ENCODE measurements at places on chromosomes 16 and 17. TPM values are rescaled to one million over a fixed set of nuclear protein-coding genes. Genes with fewer than 3 reads are reported as not detected.
A peak's percentile ranks its signal among the peaks of the same experiment; 100 is the strongest.

DNA sequence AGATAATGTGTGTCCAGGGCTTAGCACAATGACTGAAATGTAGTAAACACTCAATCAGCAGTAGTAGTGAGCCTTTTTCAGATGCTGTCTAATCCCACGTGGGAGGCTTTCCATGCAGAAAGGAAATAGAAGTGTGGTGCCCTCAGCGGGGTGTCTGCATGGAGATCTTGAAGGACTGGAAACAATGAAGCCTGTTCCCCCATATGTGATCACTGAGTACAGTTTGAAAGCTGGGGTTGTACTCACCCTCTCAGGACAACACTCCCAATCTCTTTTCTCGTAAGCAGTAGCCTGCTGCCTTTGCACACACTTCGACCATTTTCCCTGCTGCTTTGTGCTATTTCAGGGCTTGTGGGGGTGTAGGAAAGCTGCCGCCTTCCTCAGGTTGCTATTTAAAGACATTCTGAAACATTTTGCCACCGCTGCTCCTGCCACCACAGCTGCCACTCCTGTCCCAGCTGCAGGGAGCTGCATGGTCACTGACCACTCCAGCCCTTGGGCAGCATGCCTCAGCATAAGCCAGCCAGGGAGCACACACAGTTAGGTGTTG, 40.6 kb upstream of the HAS3 start:
- no peak for DNase-seq
- H3K36me3 ChIP-seq: no peaks in the 10 kb centered on the region
- no peak overlapping the region for H3K4me3 ChIP-seq
- H3K27me3 ChIP-seq: no peaks in the 10 kb centered on the region

DNA sequence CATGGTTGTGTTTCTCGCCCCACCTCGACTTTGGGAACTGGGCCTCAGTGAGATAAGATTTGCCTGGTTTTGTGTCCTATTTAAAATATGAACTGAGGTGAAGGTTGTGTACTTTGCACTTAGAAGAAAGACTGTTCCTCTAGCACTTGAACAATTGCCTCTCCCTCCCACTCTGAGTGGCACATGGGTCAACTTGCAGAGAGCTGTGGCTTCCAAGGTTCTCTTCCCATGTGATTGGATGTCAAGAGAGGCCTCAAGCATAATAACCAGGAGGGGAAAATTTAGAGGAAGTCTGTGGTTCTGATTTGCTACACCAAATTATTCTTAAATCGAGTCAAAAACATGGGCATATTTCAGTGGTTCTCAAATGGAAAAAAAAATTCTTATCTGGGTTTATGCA, 329.2 kb downstream of the HS3ST3B1 start:
- no peak overlapping the region for H3K4me3 ChIP-seq
- H3K27me3 ChIP-seq: peaks cover 5% of the 10 kb centered on the region
- DNase-seq: no peak
- no peaks in the 10 kb centered on the region for H3K4me1 ChIP-seq
- no peaks in the 10 kb centered on the region for H3K36me3 ChIP-seq

CCL15 gene
- 2.0 TPM for total RNA-seq

DNA sequence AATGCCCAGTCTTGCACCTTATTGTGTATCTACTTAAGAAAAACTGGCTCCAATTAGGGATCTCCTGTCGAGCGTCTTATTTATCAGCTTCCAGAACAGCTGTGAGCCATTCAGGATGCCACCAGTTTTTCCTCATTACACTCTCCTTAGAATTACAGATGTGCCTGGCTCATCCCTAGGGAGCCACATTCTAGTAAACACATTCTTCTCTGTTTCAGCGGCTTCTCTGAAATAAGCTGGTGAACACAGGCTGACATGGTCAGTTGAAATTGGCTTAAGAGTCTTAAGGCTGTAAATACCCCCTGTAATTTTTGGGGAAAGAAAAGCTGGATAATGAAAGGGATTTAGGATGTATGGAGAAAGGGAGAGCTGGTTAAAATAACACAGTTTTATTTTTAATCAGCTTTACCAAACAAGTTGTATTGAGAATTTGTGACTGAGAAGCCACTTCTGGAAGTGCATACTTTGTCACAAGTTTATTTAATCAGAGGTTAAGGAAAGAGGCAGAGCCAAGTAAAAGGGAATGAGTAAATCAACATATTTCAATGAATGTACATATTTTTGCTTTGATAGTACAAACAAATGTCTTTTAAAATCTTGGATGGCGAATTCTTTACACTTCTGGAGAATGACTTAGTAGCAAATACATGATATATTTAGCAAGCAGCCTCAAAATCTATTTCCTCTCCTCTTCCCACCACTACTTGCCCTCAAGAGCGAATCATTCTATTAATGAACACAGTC, 562.0 kb upstream of the GOT2 start:
- DNase-seq: no peak
- H3K4me3 ChIP-seq: no peak overlapping the region
- H3K36me3 ChIP-seq: no peaks in the 10 kb centered on the region
- H3K4me1 ChIP-seq: peaks cover 10% of the 10 kb centered on the region

DNA sequence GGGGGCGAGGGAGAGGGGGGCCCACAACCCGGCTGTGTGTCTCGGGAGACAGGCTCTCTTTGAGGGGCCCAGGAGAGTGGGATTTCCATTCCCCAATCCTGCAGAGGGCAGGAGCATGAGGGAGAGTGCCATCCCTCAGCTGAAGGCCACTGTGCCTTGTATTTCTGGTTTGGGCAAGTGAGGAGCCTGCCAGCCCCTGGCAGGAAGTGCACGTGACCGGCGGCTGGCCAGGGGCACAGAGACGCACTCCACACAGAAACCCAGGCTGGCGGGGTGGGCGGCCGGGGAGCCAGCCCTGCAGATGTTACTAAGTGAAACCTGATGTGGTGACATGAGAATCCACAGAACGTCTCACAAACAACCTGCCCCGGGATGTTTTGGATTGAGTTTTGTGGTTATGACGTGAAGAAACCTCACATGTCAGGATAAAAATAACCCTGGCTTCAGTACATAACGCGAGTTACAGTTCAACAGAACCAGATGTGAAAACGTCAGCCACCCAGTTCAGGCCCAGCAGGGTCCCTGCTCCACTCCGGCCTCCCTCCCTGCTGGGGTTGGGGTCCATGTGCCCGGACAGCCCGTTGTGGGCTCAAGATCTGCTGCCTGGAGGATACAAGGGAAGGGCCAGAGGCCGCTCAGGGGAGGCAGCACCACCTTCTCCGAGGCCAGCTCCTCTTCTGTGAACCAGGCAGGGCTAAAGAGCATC, 51.7 kb upstream of the MTSS2 start:
- H3K27ac ChIP-seq: peak overlapping the region; percentile 64
- peaks cover 13% of the 10 kb centered on the region for H3K36me3 ChIP-seq
- H3K4me3 ChIP-seq: peak overlapping the region; percentile 34
- peaks cover 23% of the 10 kb centered on the region for H3K4me1 ChIP-seq

STAC2 gene
- total RNA-seq: 1.5 TPM

GRCh38 chr17:20975566-20975965, 67.2 kb downstream of the USP22 start:
- no peak overlapping the region for H3K4me3 ChIP-seq
- H3K27me3 ChIP-seq: no peaks in the 10 kb centered on the region
- no peak for DNase-seq
- peaks cover 27% of the 10 kb centered on the region for H3K36me3 ChIP-seq
- H3K4me1 ChIP-seq: no peaks in the 10 kb centered on the region

GRCh38 chr16:58501242-58502131, 1.5 kb downstream of the NDRG4 start:
- peak overlapping the region; percentile 89 for H3K27ac ChIP-seq
- H3K4me1 ChIP-seq: peaks cover 4% of the 10 kb centered on the region
- H3K27me3 ChIP-seq: no peaks in the 10 kb centered on the region
- no peaks in the 10 kb centered on the region for H3K36me3 ChIP-seq

- DNase-seq: no peak
- peaks cover 4% of the 10 kb centered on the region for H3K27me3 ChIP-seq
- no peak overlapping the region for H3K4me3 ChIP-seq
- no peaks in the 10 kb centered on the region for H3K4me1 ChIP-seq
- H3K27ac ChIP-seq: no peak overlapping the region
- H3K36me3 ChIP-seq: no peaks in the 10 kb centered on the region
Observed at GRCh38 chr16:19963301-19963700, 78.7 kb upstream of the GPRC5B start.

CTRL gene
- total RNA-seq: 1.4 TPM

DNA sequence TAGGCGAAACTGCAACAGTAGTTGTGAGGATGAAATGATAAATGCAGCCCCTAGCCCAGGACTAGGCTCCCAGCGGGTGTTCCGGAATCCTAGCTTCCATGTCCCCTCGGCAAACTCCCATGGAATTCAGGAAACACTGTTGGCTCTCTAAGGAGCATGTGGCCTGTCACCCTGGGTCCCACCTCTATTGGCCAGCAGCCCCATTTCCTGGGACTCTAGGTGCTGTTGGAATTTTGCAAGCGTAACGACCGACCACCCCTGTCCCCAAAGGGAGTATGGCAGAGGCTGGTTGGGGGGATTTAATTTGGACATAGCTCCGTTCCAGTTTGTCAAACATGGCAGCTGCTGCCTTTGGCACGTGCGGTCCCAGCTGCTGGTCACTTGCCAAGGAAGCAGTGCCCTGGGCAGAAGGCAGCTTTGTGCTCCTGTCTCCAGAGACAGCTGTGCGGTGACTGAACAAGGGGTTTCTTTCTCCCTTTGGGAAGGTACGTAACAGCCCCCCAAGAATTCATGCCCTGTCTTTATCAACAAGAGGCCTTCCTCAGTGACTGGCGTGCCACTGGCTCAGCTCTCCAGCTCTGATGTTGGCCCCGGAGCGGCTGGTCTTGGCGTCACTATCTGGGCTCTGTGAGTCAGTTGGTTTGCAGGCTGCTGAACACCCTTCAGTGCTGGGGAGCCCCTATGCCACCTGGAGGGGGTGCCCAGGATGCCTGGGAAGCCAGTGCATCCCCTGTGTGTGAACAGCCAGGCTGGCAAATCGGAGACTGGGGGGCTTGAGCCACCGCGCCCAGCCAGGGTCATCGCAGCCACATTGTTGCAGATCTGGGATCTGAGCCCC, 235.2 kb upstream of the TNRC6C start:
- H3K36me3 ChIP-seq: no peaks in the 10 kb centered on the region
- H3K27ac ChIP-seq: no peak overlapping the region
- peaks cover 13% of the 10 kb centered on the region for H3K27me3 ChIP-seq

DNA sequence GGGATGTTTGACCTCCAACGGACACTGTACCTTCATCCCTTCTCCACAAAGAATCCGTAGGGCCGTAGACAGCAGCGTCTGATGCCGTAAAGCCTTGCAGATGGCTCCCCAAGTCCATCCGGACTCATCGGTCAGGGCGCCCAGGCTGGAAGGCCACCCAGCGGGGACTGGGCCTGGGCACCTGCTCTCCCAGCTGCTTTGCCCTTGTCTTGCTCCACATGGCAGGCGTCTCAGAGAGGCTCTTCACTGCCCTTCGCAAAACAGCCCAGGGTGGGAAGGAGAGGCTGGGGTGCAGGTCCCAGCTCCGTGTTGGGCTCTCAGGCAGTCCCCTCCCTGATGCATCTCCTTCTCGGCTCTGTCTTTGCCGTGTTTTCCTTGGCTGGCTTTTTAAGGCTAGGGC, 6.2 kb upstream of the RPTOR start:
- no peak for DNase-seq
- H3K27me3 ChIP-seq: peaks cover 9% of the 10 kb centered on the region
- no peak overlapping the region for H3K4me3 ChIP-seq
- peaks cover 9% of the 10 kb centered on the region for H3K4me1 ChIP-seq
- no peak overlapping the region for H3K27ac ChIP-seq

WBP2 gene
- 43.0 TPM for total RNA-seq

GRCh38 chr17:8038954-8039610, at the start of gene ALOX15B:
TSS of gene ALOX15B (plus strand) at chr17:8039059. CDS start at chr17:8039156, 97 bp downstream.
- H3K4me3 ChIP-seq: no peak within 1 kb of the TSS
- DNase-seq: no peak
- no peaks in the 10 kb centered on the region for H3K36me3 ChIP-seq
- H3K4me1 ChIP-seq: peaks cover 4% of the 10 kb centered on the region

DNA sequence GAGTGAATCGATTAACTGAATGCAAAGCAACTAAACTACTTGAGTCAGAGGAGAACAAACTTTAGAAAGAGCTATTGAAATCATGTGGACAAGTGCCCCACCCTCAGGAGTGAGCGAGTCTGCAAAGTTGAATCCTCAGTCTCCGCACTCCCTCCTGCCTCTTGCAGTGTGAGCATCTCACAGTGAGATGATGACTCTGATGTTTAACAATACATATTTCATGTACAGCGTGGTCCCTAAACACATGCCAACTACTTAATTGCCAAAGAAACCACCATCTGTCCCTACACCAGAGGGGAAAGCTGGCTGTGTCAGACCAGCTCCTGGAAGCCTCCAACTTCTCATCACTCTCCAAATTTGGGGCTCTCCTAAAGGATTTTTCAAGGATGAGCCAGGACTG, 31.2 kb downstream of the PIMREG start:
- peaks cover 10% of the 10 kb centered on the region for H3K27me3 ChIP-seq
- no peaks in the 10 kb centered on the region for H3K36me3 ChIP-seq
- H3K4me3 ChIP-seq: no peak overlapping the region
- H3K27ac ChIP-seq: no peak overlapping the region

KRTAP9-8 gene
- total RNA-seq: not detected

DNA sequence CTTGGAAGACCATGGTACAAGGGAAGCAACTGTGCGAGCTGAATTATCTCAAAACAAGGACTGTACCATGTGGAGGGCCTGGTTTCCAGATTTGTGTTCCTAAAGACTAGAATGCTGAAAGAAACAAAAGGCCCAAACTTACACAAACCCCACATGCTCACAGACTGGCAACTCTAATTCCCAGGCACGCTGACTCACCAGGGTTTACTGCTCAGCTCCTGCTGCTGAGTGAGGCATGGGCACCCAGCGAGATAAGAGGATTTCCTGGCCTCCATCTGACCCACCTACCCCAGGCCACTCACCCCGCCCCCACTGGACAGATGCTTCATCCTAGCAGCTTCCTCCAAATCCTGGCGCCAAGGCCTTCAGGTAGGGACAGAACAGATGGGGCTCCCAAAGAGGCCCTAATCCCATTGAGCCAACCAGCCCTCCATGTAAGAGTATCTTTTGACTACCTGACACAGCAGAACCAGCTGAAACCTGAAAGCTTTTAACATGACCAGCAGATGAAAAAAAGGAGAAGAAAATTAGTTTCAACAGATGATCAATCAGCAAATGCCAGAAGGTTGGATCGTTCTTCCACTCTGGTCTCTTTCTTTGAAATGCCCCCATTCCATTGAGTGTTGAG, 33.9 kb downstream of the DCUN1D3 start:
- H3K27me3 ChIP-seq: no peaks in the 10 kb centered on the region
- no peak for DNase-seq
- H3K36me3 ChIP-seq: peaks cover 22% of the 10 kb centered on the region
- H3K4me3 ChIP-seq: no peak overlapping the region

TSNAXIP1 gene
- 7.2 TPM for total RNA-seq

GRCh38 chr17:75776386-75777295, 8.0 kb upstream of the UNK start:
- H3K4me1 ChIP-seq: peaks cover 36% of the 10 kb centered on the region
- H3K36me3 ChIP-seq: peaks cover 38% of the 10 kb centered on the region
- H3K4me3 ChIP-seq: peak overlapping the region; percentile 98
- H3K27me3 ChIP-seq: peaks cover 5% of the 10 kb centered on the region

DNA sequence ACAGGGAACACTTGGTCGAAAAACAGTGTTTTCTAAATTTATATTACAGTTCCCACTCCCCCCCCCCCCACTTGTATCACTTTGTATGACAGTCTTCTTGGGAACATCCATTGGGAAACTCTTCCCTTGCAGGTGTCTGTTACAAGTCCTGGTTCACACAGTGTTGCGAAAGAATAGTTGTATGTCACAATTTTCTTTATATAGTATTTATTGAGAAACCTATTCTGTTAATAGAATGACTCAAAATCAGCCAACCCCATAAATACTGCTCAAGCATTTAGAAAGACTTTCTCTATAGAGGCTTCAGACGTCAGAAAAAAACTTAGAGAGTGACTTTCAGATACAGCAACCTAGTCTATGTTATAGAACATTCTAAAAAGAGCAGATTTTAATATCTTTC, 414.4 kb downstream of the WWOX start:
- H3K4me1 ChIP-seq: no peaks in the 10 kb centered on the region
- H3K27ac ChIP-seq: no peak overlapping the region
- peaks cover 3% of the 10 kb centered on the region for H3K36me3 ChIP-seq
- H3K27me3 ChIP-seq: no peaks in the 10 kb centered on the region

Data from type B pancreatic cell (in vitro differentiated cells).